ENCODE measurements at places on chromosomes 5 and 9.

- peak; percentile 50 for DNase-seq
Observed at GRCh38 chr5:75678155-75678554, 39.1 kb downstream of the POC5 start.

DNA sequence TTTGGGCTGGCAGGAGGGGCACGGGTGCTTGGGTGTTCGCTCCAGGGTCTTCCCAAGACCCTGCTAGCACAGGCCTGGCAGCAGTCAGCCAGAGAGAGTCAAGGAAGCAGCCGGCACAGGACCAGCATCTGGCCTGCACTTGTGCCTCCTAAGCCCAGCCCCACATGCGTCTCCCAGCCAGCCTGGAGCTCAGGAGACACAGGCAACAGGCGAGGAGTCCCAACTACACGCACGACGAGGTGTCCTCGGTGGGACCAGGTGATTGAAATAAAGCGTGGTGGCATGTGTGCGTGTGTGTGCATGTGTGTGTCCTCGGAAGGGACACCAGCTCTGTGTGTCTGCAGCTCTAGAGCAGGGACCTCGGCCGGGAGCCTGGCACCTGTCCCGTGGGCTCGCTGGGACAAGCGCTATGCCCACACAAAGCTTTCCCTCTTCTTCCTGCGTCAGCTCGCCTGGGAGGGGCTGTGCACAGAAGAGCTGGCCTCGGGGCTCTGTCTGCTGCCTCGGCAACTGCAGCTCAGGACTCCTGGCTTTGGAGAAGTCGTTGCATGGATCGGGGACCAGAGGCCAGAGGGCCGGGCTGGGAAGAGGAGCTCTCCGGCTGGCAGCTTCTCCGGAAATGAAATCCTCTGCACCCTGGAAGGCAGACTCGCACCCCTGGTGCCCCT, 14.7 kb upstream of the SLC9A3 start:
- no peak for DNase-seq

DNA sequence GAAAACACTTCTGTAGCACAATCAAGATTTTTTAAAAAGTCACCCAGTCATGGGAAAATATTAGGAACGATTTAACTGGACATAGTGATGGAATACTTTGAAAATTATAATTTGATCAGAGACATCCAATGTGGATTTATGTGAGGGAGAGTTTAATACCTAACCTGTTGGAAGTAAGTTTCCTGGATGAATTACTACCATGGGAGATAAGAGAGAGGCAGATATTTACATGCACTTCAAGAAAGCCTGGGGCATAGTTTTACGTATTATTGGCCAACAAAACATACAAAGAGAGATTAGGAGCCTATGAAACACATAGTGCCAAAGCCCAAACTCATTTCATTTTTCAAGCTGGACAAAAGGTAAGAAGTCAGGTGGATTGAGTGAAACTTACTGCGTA, 336.8 kb downstream of the SLIT3 start:
- DNase-seq: no peak

DNA sequence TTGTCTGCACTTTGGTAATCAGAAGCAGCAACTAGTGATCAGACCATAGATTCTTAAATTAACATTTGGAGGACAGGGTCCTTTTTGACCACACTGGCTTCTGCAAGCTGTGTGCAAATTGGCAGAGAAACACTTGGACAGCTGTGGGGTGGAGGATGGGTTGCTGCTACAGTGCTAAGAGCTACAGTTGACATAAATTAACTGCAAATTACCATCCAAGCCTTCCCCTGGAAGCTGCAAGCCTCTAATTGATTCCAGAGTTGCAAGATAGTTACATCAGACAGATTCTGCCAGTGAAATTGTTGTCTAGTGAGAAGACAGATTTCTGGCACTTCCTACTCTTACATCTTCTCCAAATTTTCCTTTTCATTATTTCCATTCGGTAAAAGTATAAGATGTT, 517.7 kb downstream of the DIRAS2 start:
- DNase-seq: no peak

DNA sequence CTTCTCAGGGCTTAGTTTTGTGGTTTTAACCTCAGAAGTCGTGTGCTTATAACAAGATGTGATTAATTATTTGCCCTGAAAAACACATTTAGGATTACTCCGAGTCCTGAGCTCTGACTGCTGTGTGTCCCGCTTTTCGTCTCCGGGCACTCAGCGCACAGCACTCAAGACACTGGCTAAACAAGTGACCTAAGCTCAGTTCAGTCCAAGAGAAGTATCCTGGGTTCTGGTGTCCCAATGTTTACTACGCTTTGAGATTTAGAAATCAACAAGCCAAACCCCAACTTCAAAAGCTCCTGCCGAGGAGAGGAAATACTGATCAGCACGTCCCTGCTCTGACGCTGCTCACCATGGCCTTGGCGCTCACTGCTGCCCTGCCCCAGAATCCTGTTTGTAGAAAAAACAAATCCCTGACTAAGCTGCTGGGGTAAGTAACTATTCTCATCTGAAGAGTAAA, 53.2 kb downstream of the IPPK start:
- no peak for DNase-seq

DNA sequence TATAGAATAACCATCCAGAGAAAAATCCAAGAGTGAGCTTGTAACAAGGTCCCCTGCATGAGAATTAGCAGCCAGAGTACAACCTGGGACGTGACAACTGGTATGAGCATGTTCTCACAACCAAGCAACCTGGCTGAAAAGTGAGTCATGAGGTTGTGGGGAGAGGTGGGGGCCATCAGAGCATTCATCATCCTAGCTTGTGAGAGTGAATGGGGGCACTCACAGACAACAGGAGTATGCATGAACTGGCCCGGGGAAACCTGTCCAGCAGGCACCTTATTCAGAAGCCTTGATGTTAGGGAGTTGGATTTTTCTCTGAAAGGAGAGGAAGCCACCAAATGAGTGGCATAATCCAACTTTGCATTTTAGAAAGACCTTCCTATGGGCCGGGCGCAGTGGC, 113.0 kb downstream of the FRMD3 start:
- no peak for DNase-seq

DNA sequence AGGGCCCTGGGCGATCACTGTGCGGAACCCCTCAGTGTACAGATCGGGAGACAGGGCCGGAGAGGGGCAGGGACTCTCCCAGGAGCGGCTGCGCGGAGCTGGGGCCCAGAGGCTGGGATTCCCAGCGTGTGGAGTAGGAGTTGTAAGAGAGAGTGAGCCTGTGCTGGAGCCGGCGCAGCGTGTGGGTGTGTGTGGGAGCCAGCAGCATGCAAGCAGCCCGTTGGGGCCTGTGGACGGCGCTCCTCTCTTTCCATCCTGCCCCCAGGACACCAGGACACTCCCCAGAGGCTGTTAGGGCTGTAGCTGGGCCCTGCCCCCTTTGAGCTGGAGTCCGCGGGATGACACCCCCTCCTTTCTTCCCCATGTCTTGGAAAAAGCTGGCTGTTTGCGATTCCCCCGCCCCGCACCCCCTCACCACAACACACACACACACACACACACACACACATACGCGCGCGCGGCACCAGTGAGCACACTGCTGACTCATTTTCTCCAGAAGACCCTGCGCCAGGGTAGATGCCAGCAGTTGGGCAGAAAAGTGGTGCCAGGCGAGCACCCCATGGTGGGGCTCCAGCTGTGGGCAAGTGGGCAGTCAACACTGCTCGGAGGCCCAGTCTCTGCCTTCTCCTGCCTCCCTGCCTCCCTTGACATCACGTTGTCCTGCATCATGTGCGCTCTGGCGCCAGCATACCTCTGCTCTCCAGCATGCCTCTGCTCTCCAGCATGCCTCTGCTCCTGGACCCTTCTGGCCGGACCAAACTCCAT, 1.5 kb downstream of the COL27A1 start:
- no peak for DNase-seq

- DNase-seq: no peak
Observed at GRCh38 chr5:113325054-113325453, 109.7 kb downstream of the TSSK1B start.

DNA sequence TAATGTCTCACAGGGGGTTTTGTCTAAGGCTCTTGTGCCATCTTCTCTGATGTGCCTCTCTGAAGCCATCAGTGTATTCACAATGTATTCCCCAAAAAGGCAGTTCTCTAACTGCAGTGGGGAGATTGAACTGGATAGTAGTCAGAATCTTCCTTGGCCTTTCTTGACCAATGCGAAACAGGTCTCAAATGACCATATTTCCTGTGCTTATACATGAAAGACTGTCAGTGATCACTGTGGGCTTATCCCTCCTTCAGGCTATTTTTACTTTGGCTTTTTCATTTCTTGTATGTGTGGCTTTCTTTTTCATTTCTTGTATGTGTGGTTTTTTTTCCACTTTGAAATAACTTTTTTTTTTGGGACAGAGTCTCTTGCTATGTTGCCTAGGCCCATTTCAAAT, 19.7 kb downstream of the HMGXB3 start:
- DNase-seq: no peak

DNA sequence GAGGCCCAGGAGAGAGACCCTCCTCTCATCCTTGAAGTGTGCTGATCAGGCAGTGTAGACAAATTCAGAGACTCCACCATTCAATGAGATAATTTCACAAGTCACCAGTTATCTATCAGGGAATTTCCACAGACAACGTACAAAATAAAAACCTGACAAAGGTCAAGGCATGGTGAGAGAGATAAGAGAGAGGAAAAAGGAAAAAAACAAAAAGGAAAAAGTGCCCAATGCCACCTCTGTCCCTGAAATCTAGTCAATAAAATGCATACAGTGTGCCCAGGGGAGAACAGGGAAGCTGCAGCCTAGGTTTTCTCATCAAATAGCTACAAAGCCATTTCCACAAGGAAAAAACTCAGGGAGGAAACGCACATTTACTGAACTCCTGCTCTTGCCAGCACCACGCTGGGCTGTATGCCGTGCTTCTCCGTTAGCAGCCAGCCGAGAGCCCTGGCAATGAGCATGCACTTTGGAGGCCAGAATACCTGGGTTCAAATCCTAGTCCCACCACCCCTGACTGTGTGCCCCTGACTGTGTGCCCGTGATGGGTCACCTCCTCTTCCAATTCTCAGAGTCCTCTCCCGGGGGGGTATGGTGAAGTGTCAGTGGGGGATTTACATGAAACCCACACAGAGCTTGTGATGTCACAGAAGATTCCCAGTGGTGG, 11.6 kb downstream of the WHRN start:
- no peak for DNase-seq

DNA sequence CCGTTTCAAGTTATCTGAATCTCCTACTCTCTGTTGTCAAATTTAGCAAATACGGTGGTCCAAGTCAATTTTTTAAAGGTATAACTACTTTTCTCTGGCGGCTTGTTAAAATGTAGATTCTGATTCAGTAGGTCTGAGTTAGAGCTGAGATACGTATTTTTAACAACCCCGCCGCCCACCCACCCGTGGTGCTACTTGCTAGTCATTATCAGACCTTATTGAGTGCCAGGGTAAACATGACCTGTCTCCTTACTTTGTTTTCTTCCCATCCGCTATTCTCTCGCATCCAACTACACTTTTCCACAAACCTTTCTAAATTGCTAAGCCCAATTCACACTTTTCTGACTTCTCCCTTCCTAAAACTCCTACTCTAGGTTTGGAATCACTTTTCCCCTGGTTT, 694 bp upstream of the PLAA start:
- no peak for DNase-seq

DNA sequence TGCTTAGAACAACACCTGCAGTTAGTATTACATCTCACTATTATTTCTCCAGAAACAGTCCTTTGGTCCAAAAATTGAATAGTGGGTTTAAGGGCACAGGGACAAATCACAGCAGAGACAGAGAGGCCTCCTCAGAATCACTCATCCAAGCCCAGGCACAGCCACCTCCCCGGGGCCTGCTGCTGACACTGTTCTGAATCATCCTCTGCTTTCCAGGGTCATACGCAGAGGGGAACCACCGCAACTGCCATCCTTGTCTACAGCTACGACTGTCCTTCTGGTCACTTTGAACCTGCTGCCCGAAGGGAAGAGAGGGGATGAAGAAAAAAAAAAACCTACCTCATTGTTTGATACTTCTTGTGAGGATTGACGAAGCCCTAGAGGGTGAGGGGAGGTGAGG, 35.3 kb upstream of the MAN2A1 start:
- DNase-seq: no peak

DNA sequence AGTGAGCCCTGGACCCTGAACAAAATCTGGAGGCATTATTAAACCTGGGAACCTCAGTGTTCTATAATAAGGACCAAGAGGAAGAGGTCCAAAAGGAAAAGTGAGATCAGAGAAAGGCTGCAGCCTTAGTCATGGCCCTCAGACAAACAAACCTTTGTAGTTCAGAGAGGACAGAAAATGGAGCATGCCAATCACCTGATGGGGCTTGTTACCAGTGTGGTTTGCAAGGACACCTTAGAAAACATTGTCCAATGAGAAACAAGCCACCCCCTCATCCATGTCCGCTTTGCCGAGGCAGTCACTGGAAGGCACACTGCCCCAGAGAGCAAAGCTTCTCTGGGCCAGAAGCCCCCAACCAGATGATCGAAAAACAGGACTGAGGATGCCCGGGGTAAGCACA, 254.8 kb downstream of the CDH10 start:
- DNase-seq: no peak

GRCh38 chr5:109762821-109763220, 73.1 kb downstream of the MAN2A1 start:
- DNase-seq: no peak

DNA sequence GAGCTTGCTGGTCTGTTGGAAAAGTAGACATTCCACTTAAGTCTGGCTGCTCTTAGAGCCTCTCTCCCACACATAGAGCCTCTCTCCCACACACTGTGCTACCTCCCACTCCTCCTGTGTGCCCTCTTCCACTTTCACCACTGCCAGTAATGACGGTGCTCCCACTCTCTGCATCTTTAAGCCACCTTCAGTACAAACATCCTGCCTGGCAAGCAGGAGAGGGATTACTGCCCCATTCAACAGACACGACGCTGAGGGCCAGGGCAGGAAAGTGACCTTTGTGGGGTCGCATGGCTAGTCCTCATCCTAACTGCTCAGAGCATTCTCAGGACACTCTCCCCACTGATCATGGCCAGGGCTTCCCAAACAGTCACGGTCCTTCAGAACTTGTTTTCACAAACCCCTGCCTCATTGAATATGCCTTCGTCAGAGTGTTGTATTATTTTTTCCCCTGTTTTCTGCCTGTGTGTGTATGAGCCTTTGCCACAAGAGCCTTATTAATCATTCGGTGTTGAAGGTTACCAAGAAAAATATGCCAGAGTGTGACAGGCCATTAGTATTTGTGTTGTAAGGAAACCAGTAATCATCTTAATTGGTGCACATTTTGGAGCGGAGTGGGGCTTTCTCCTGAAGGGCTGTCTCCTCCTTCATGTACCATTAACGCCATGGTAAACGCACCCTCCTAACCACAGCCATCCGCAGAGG, 87.1 kb upstream of the SAP30L start:
- DNase-seq: no peak

DNA sequence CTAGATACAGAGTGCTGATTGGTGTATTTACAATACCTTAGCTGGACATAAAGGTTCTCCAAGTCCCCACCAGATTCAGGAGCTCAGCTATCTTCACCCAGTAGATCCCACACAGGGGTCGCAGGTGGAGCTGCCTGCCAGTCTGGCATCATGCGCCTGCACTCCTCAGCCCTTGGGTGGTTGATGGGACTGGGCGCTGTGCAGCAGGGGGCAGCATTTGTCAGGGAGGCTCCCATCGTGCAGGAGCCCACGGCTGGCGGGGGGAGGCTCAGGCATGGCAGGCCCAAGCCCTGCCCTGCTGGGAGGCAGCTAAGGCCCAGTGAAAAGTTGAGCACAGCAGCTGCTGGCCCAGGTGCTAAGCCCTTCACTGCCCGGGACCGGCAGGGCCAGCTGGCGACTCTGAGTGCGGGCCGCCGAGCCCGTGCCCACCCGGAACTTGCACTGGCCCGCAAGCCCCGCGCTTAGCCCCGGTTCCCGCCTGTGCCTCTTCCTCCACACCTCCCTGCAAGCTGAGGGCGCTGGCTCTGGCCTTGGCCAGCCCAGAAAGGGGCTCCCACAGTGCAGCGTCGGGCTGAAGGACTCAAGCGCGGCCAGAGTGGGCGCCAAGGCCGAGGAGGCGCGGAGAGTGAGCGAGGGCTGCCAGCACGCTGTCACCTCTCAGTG, 314.1 kb upstream of the ATP10B start:
- no peak for DNase-seq
